Esophagus mucosa (tissue), 1 donor: ENCODE measurements at places on chromosomes 16 and 17.
A peak's percentile ranks its signal among the peaks of the same experiment; 100 is the strongest.

GRCh38 chr17:70882504-70882903, 713.2 kb downstream of the KCNJ2 start:
- ATAC-seq = no peak

DNA sequence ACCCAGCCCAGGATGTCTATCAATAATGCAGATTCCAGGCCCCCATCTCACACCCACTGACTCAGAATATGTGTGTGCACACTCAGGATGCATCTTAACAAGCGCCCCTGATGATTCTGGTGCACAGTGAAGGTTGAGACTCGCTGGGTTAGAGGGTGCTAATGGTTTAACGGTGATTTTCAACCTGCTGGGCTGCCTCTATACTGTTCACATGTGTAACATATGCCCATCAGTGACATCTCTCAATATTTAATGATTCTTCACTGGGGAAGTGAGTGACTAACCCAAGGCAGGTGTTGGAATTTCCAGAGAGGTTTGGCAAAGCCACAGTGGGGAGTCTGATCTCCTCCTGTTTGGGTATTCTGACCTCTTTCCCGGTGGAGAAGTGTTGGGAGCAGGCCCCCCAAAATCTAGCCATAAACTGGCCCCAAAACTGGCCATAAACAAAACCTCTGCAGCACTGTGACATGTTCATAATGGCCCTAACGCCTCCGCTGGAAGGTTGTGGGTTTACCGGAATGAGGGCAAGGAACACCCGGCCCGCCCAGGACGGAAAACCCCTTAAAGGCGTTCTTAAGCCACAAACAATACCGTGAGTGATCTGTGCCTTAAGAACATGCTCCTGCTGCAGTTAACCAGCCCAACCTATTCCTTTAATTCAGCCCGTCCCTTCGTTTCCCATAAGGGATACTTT, 4.1 kb upstream of the DOC2B start:
- no peak for ATAC-seq

DNA sequence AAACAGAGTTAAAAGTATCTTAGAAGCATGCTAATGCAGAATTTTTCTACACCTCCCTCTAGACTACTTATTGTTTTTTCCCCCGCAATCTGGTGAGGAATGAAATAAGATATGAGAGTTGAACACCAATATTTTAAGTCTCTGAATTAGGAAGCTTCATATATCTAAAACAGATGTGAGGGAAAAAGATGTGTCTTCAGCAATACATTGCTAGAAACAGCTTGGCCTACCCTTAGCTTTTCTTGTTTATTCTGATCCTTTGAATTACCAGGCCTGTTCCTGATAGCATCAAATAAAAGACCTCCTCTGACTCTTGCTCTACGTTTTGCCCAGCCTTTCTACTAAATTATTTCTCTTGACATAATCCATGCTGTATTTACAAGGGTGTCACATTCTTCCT, 221.8 kb downstream of the CDH11 start:
- ATAC-seq = no peak

DNA sequence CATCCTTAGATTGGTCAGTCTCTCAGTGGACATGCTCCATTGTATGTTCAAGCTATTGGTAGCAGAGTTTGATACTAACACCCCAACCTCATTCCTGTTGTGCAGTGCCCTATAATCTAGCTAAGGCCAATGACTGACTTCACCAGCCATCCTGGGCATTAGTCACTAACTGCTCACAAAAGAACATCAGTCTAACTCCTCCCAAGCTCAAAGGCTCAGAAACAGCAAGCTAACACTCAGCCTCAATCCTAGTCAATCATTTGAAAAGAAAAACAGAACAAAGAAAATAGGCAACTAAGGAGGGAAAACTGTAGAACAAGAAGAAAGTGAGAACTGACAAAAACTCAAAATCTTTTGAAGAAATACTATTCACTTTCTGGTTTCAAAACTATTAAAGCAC, 199.1 kb upstream of the C17orf78 start:
- ATAC-seq = peak; percentile 91

GRCh38 chr17:42252597-42253550, 23.3 kb downstream of the STAT5B start:
- peak; percentile 51 for ATAC-seq

DNA sequence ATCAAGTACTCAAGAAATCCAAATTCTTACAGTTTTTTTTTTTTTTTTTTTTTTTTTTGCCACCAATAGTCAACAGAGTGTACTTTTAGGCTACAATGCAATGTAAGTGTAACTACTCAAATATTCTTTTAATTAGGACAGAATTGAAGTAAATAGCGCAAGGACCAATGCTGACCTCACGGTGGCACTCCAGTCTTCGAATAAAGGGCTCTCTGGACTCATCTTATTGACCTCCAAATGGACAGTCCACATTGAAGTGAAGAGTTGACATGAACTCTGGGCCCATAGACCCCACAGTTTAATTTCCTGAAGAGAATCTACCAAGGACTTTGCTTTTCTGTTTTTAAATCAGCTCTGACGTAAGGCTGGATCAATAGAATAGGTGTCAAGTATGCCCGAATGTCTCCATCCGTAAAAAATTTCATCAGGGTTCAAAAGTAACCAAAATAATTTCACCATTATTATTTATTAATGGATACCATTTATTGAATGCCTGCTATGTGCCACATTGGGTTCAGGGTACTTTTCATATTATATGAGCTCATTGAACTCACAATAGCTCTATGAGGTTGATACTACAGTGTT, 7.3 kb upstream of the DDX52 start:
- no peak for ATAC-seq

GRCh38 chr16:87129771-87130170, 187.4 kb downstream of the C16orf95 start:
- peak; percentile 31 for ATAC-seq

DNA sequence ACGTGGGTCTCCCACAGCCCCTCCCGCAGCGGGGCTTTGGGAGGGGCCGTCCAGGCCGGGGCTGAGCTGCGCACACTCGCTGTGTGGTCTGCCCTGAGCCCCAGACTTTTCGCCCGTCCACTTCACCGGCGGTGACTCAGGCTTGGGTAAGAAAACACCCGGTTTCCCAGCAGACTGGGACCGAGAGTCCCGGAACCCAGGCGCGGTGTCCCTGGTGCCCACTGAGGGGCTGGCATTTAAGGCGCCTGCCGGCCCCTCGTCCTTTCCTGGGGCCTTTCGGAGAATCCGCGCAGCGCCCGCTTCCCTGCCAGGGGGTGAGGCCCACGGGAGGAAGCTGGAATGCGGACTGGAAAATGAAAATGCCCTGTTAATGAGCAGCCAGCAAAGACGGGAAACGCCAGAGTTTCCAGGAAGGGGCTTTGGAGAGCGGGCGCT, 100.3 kb downstream of the C16orf95 start:
- peak; percentile 17 for ATAC-seq

DNA sequence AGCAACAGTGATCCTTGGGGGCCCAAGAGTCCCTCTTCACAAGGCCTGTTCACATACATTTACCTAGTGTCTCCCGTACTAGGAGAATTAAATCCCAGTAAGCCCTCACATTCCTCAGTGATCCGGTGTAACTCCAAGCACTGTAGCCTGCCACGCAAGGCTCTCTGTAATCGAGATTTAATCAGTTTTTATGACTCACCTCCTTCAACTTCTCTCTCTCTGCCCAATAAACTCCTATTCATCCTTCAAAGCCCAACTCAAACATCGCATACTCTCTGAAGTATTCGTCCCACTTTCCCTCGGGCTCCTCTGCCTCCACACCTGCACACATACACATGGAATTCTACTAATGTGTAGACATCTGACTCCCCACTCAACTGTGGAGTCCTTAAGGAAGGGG, 141.8 kb downstream of the CMIP start:
- peak; percentile 15 for ATAC-seq

GRCh38 chr16:85423631-85424030, 189.5 kb upstream of the GSE1 start:
- ATAC-seq = no peak

GRCh38 chr16:56324406-56324805, 100.9 kb downstream of the AMFR start:
- ATAC-seq = peak; percentile 89

GRCh38 chr16:5776876-5777275, 679.3 kb upstream of the EEF2KMT start:
- ATAC-seq = no peak

DNA sequence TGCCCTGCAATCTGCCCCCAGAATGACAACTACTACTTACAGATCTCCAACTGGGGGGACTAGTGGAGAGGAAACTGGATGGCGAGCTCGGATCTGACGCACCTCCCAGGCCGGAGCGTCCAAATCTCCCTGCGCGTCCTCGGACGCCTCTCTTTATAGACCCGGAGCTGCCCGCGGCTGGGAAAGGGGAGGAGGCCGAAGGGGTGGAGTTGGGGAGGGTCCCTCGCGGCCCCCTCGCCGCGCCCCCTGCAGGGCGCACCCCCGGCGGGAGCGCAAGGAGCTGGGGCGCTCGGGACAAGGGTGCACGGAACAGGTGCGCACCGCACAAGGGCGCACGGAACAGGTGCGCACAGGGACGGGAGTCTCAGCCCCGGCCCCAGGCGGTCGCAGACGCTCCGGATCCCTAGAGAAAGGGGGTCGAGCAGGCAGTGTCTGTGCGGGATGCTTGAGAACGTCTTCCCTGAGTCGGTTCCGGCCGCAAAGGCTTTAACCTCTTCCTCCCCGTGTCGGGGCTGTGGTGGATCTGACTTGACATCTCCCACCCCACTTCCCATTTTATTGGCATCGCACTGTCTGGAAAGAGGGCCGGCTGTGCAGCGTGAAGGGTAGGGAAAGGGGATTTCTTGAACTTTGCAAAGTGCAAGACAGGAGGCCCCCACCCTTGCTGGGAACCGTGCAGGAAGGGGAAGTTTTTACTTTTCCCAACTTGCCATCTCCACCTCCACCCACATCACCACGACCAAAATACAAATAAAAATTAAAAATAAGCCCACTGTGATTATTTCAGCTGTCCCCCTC, at the start of gene MYH11:
MYH11 (minus strand) TSS at position 128 of the 798 bp plus-strand sequence. CDS start 18,776 bp downstream, outside the sequence.
- ATAC-seq = peak; percentile 35

DNA sequence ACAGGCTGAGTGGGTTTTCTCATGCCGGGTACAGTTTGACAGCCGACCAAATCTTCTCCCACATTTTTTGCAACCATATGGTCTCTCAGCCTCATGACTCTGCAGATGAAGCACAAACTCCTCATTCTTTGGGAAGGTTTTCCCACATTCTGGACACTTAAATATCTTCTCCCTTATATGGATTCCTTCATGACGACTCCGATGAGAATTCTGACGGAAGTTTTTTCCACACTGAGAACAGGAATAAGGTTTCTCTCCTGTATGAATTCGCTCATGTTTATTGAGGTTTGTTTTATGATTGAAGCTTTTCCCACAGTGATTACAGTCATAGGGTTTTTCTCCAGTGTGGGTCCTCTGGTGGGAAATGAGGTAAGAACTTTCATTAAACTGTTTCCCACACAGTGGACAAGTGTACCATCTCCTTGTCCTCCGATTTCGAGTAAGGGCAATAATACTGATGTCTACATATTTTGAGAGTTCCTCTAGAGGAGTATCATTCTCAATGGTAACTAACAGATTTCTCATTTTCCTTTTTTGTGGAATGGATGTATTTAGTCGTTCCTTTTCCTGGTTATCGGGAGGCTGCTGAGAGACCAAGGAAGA, 10.9 kb downstream of the ZNF200 start:
- no peak for ATAC-seq

- no peak for ATAC-seq
Measured at GRCh38 chr16:58492735-58493134, 7.2 kb upstream of the NDRG4 start.

DNA sequence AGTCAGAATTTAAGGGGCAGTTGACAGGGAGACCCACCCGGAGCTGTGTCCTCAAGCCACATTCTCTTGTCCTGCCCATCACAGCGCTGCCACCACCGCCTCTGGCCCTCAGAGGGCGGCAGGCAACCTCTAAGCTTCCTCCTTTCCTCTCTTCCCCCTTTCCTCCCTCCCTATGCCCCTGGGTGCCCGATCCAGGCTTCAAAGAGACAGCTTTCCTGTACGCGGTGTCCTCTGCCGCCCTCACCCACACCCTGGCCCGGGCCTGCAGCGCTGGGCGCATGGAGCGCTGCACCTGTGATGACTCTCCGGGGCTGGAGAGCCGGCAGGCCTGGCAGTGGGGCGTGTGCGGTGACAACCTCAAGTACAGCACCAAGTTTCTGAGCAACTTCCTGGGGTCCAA, 23.5 kb downstream of the WNT9B start:
- no peak for ATAC-seq

DNA sequence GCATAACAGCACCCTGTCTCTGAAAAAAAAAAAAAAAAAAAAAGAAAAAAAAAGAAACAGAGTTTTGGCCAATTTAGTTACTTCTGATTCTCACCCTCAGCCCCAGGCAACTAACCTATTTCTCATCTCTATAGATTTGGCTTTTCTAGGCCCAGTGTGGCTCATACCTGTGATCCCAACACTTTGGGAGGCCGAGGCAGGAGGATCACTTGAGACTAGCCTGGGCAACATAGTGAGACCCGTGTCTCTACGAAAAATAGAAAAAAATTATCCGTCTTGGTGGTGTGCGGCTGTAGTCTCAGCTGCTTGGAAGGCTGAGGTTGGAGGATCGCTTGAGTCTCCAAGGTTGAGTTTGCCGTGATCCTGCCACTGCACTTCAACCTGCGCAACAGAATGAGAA, 8.7 kb downstream of the RPS6KB1 start:
- ATAC-seq = no peak

GRCh38 chr16:87353613-87354012, 30.0 kb downstream of the FBXO31 start:
- no peak for ATAC-seq

- ATAC-seq = no peak
Measured at GRCh38 chr16:25835126-25835525, 143.4 kb downstream of the HS3ST4 start.

- ATAC-seq = no peak
Measured at GRCh38 chr16:75238132-75238852, 13.1 kb downstream of the BCAR1 start.
